Activated CD4-positive, alpha-beta T cell treated with anti-CD3 and anti-CD28 coated beads, Interleukin-2, Interleukin-4, amounts not matched to agents 100 ng/mL and 50 ng/mL, durations not matched to agents 16 hours and 8 hours (primary cell): ENCODE measurements at places on chromosomes 3 and 15.
A peak's percentile ranks its signal among the peaks of the same experiment; 100 is the strongest.

- no peak for DNase-seq
Measured at GRCh38 chr15:44801364-44801763, 65.0 kb downstream of the TRIM69 start.

DNA sequence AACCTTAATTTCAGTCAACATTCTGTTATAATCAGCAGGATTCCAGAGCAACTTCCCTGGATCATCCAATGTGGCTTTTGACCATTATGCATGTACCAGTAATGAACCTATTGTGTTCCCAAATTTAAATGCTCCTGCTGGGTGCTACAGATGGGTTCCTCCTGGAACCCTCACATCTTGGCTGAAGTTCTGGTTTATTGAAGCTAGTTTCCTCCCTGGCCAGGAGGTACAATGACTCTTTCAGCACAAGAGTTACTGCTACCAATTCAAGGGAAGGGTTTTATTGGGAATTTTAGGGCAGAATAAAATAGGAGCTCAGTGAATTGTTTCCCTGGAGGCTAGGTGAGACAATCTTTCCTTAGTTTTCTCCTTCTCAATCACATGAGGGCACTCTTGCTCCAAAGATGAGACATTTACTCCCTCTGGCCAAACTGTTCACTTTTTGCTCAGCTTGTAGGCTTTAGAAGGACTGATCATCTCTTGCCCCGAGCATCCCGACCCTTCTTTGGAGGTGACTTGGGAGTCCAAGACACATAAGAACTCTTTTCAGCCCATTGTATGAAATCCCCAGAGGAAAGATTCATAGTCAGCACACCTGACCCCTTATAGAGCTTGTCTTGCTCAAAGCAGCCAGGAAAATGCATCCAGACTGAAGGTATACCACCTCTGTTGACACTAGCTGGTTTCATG is 8.8 kb upstream of the NPHP3 start:
- DNase-seq = peak; percentile 23

DNA sequence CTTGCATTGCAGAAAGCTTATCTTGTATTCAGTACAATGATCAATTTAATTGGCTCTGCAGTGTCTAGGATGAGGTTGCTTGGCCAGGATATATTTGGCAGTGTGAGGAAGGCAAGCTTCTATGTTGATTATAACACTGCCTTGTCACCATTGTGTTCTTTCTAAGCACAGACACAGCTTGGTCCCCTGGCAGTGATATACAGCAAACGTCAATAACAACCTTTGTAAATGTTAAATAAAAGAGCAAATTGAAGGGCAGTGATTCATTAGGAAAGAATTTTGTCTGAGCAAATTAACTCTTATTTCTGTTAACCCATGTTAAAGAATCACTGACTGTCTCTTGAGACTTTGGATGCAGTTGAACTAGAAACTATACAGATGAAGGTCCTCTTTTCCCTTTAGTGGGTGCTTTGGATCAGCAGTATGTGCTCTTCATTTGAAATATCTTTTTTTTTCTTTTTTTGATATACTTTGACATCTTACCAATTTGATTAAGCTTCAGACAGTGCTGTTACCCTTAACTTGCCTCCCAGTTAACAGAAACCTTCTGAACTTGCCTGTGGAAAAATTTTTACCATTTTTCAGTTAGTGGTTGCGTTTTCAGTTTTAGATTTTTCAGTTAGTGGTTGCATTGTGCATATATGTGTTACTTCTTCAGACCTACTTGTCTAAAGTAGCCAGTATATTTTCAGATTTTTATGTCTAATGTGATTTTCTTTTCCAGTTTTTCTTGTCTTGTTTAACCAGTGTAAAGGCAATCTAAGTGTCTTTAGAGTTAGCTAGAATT is 199.8 kb downstream of the TCF12 start:
- peak; percentile 36 for DNase-seq

DNA sequence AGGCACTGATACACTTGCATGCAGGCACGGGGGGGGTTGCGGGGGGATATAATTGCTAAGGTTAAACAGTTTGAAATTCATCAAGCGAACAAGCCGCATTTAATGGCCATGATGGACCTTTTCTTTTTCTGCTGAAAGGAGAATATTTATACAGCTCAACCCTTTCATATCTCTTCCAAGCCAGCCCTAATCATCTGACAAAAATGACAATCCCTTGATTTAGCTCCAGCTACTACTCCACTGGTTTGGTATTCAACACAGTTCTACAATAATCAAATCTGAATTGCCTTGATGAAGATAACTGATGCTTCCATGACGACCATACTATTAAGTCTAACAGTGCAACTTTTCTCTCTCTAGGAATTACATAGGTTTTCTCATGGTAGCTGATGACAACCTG is 374.9 kb downstream of the PLCL2 start:
- DNase-seq = no peak

DNA sequence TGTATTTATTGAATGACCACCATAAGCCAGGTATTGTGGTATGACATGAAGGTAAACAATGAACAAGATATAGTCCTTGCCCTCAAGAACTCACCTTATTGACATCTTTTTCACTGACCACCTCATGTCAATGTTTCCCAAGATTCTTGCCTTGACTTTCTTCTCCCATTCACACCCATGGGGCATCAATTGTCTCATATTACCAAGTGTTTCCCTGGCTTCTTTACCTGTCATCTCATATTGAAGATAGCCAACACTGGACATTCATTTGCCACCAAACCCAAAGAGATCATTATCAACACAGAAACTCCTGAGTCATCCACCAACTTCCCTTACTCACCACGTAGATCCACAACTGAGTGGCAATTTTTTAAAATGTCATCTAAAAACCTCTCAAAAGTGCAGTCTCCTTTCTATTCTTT is 2.2 kb downstream of the EFHB start:
- DNase-seq = peak; percentile 70

DNA sequence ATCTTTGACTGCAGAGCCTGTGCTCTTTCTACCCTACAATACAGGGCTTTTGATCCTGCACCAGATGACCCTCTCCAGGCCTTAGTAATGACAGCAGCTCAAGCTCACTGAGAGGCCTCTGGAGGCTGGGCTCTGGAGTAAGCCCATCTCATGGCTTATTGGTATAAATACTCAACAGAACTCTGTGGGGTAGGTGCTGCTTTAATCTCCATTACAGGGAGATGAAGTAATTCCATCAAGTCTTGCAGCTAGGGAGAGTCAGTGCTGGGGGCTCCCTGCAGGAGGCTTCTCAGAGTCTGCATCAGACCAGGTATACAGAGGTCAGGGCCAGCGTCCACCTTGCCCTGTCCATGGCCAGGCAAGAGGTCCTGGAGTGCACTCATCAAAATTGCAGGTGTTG is 89.2 kb upstream of the SLC6A11 start:
- DNase-seq = no peak

DNA sequence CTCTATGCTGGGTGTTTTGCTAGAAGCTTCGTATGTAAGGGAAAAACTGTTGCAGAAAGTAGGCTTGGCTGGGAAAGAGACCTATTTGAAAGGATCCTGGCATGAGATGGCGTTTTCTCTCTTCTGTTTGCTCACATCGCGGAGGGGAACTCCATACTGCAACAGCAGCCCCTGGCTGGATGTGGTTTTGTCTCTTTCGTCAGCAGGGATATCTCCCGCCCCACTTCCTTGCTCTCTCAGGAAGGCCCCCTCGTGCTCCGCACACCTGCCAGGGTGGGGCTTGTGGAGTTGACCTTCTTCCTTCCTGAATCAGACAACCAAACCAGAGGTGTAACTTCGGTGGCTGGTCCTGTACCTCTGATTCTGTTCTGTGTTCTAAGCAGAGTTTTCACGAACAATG is 26.4 kb upstream of the MYZAP start:
- DNase-seq = peak; percentile 13

DNA sequence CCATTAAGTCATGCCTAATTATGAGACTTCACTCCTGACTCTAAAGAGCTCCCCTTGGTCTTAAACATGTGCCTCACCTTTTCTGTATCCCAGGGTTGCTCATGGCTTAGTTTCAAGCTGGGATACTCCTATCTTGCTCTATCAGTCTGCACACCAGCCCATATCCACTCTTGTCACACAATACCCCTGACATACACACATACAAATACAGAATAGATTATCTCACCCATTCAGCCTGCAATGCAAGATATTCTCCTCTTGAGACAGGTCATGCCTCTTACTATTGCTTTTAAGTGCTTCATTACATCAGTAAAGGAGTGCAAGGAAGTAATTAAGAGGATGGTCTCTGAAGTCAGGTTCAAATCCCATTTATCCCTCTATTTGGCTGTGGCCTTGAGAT is 587.3 kb downstream of the IGSF11 start:
- DNase-seq = no peak

DNA sequence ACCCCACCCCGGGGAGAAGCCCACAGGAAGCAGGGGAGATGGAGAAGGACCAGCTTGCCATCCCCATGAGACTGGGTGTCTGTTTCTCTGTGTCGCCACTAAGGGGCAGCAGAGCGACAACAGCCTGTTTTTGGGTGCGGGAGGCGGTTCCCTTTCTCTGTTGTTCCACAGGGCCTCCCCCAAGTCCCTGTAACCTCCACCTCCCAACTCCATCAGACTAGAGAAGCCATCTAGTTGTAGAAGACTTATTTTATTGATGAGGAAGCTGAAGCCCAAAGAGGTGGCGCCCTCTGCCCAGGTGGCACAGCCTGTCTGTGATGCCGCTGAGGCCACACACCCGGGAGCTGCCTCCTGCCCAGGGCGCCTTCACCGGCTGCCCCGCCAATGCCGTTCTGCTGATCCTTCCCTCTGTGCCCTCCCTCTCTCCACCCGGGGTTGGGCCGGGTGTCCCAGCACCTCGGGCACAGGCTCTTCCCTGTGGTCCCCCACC is 3.9 kb upstream of the CCDC9B start:
- peak; percentile 74 for DNase-seq

DNA sequence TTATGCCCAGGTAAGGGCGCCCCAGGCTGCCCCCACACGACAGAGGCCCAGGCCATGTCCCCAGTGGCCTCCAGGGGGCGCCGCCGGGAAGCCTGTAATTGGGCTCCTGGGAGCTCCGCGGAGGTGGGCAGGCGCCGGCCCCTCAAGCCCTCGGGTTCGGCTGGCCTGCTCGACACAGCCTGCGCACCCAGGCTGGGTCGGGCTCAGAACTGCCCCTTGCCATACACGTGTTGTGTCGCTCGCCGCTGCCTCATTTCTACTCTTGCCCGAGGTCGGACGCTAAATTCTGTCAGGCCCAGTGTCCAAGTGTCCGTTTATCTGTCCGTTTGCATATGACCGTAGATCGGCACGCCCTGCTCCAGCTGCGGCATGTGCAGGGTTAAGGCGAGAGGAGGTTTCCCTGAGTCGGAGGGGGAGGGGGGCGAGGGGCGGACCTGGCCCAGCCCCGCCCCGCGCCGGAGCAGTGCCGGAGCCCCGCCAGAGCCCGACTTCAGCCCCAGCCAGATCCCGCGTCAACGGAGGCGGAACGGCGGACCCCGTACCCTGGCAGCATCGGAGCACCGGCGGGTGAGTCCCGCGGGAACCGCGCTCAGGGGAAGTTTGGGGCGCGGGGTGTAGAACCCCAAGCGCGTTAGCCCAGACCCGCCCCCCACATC is at the start of gene KLHDC8B:
Gene KLHDC8B, plus strand, starts transcription at position 480 of the 656 bp plus-strand sequence. CDS start 1,172 bp downstream, outside the sequence.
- peak; percentile 81 for DNase-seq

- no peak for DNase-seq
Measured at GRCh38 chr3:169337500-169338078, 325.9 kb downstream of the MECOM start.

DNA sequence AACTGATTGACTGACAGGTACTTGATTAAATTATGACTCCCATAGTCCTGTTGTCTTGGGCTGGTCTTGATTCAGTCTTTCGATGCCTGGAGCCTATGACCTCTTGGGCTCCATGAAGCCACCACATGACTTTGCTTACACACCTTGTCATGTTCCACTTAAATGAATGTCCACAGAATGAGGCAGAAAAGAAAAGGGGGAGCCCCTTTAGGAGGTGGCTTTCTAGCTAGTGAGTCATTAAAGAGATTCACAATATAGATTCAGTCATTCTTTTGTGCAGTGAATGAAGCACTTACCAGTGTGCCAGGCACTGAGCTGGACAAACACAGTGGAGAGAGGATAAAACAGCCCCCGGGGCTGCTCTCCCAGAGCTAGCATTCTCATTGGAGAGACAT is 17.1 kb downstream of the VIPR1 start:
- DNase-seq = no peak

GRCh38 chr15:90306560-90306959 is 41.1 kb downstream of the NGRN start:
- peak; percentile 77 for DNase-seq

DNA sequence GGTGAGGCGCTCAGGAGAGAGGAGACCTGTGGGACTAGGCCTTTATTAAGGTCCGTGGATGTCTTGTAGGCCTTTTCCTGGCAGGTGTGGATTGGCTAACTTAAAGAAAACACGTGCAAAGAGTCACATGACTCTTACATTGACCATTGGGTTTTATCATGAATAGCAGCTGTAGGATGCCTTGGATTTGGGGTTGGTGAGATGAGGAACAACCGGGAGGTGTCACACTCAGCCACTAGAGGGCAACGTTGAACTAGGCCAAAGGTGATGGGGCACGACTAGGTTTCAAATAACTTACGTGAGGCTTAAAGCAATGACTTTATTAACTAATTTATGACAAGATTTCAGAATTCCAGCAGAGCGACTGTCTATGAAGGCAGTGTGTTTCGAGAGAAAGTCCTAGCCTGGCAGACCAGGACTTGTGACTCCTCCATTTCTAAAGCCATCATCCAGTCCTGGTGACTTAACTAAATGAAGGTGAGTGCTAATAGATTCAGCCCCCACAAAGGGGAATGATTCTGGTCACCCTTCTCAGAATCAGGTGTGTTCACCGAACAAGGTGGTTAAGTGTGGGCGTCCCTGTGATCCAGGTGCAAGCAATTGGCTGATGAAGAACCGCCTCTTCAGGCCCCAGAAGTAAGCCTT is 345.6 kb downstream of the MCTP2 start:
- DNase-seq = peak; percentile 52

DNA sequence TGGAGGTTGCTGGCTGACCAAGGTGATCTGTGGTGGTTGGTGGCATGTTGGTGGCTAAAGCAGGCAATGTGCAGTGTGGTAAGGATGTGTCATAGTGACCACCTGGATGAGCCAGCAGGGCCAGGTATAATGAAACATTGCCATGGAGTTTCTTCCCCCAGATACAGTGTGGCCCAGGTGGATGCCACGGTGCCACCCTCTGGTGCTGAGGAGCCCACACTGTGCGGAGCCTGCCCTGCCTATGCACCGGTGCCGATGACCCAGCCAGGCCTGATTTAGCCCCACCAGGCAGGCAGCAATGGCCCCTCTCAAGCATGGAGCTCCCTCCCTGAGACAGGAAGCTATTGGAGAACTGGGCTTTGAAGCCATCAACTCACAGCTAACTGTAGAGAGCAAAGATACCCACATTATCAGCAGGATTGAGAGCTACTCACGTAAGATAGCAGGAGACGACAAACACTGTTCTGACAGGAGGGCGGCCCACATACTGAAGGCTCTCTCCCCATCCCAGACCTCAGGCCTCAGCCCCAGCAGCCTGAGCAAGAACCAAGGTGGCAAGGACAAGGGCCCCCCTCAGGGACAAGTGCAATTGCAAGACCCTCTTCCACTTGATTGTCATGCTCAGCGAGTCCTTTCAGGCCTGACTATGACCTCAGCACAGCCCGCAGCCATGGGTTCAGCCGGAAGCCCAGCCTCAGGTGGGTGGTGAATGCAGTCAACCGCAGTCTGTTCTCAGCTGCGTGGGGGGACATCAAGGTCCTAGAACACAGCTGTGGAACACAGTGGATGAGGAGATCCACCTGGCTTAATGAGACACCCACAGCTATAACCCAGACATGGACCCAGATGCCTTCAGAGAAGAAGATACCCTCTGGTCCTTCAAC is 82.8 kb upstream of the CDV3 start:
- peak; percentile 31 for DNase-seq
